ENCODE measurements at places on chromosomes 5 and 9.

DNA sequence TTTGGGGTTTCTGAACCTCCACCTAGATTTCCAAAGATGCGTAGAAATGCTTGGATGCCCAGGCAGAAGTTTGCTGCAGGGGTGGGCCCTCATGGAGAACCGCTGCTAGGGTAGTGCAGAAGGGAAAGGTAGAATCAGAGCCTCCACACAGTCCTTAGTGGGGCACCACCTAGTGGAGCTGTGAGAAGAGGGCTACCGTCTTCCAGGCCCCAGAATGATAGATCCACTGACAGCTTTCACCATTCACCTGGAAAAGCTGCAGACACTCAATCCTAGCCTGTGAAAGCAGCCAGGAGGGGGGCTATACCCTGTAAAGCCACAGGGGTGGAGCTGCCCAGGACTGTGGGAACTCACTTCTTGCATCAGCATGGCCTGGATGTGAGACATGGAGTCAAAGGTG, 13.3 kb upstream of the HSDL2 start:
- no peak for DNase-seq

GRCh38 chr5:93620487-93621326, 37.7 kb downstream of the NR2F1 start:
- DNase-seq: peak; percentile 84

- DNase-seq: no peak
These were observed 187.1 kb upstream of the GRIN3A start for GRCh38 chr9:101925498-101925897.

GRCh38 chr9:4098031-4098430, 201.8 kb downstream of the GLIS3 start:
- DNase-seq: no peak

DNA sequence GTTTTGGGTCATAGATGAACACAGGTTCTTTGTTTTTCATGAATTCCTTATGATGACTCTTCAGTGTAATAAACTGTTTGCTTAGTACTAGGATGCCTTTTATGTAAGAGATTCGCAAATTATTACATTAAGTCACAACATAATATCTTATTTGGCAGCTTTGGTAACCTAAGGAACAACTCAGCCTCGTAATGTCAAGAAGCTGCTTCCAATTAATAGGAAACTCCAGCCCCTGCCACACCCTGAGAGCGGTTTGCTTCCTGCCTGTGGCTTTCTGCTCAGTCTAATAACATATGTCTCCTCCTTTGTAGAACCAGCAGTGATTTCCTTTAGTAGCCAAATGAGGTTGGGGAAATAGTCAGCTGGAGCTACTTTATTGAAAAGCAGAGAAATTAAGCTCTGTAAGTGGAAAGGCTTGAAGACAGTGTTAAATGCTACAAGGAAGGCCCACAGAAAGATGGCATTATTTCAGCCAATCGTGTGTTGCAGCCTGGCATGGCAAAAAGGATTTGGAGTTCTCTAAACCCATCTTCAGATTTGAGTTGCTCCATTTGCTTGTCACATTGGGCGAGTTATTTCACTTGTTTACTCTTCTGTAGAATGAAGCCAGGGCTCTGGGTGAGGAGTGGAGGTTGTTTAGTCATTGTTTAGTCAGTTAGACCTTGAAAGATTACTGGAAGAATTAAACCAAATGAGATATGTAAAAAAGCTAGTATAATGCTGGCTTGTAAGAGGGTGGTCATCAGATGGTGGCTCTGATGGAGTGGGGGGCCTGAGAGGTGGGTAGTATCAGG, 54.1 kb downstream of the MTAP start:
- DNase-seq: no peak

GRCh38 chr5:39100851-39101396, 26.7 kb upstream of the RICTOR start:
- no peak for DNase-seq

- no peak for DNase-seq
These were observed 30.9 kb downstream of the LHX6 start for GRCh38 chr9:122197882-122198281.

DNA sequence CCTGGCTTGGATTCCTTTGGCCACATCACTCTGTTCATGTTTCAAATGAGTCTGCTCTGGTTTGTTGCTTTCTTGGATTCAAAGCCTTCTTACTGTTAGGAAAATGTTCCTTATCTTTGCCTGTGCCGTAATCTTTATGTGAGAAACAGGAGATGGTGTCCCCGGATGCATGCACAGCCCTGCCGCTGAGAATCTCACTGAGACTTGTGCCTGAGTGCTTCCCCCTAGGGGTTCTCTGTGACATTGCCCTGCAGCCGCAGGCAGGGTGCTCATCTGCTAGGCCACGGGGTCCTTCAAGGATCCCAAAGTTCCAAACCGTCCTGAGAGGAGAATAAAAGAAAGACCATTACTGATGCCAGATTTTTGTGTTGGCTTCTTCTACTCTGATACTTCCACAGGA, 81.4 kb upstream of the ANKRD55 start:
- DNase-seq: no peak

GRCh38 chr9:96086936-96087571, 211.6 kb downstream of the ERCC6L2 start:
- no peak for DNase-seq

- DNase-seq: no peak
These were observed 112.5 kb downstream of the WDR41 start for GRCh38 chr5:77379558-77380061.

DNA sequence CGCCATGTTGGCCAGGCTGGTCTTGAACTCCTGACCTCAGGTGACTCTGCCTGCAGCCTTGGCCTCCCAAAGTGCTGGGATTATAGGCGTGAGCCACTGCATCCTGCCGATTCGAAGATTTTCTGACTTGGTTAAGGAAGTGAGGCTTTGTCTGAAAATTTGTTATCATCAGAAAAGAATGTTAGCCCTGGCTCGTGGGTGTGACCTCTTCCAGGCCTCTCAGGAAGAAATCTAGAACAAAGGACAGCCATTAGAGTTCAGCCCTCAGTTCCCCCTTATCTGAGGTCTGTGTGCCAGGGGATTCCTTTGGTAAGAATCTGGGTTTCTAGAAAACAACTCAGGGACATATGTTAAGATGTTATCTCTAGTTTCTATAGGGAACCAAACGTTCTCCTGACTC, 6.2 kb downstream of the OR2S2 start:
- no peak for DNase-seq

DNA sequence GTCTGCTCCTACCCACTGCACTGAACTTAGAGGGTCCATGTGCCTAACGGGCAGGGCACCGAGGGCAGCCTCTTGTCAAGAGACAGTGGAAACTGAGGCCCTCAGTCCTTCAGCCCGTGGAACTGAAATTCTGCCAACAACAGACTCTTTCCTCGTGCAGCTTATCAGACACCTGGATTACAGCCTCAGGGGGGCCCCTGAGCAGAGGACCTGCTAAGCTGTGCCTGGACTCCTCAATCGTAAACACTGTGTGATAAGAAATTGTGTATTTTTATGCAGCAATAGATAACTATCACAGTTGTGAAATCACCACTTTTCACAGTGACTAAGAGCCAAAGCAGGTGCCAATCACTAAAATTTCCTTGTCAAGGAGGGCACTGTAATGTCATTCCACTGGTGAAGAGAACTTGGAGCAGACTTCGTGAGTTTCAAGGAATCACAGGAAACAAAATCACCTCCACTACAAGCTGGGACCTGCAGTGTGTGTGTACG, 33.4 kb upstream of the CTSV start:
- no peak for DNase-seq

GRCh38 chr5:133234911-133235310, 183.1 kb downstream of the HSPA4 start:
- DNase-seq: no peak

GRCh38 chr9:33628865-33629410, 104.9 kb downstream of the ANKRD18B start:
- DNase-seq: no peak

GRCh38 chr5:84274585-84275468, 109.9 kb downstream of the EDIL3 start:
- peak; percentile 55 for DNase-seq

GRCh38 chr5:97528941-97529340, 345.9 kb upstream of the RIOK2 start:
- no peak for DNase-seq

DNA sequence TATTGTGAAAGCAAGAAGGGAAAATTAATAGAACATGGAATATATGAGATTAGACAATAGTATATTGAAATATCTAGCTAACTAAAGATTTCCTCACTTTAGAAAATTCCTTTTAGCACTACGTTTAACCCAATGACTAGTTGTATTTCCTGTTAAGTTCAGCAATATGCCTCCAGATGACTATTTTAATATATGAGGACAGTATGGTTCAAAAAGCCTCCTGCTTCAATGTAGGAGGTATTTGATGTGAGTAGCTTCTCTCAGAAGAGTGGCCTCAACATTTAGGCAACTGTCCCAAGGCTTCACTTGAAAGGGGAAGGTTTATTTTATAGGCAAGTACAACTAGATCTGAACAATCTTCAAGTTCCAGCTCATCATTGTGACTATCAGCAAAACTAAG, 2.0 kb upstream of the MEF2C start:
- DNase-seq: no peak

DNA sequence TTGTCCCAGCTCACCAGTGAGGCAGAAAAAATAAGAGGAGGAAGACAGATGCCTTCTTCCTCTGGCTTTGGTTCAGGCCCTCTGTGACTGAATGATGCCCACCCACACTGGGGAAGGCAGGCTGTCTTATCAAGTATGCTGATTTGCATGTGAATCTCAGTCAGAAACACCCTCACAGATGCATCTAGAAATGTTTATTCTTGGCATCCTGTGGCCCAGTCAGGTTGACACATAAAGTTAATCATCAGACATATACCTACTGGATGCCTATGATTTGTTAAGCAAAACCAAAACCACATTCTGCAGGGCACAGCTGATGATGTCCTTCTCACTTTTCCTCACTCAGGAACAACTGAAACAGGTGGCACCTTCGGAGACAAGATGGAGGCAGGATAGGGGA, 243.4 kb upstream of the KCNN2 start:
- DNase-seq: no peak

GRCh38 chr5:68012429-68012828, 203.1 kb upstream of the PIK3R1 start:
- no peak for DNase-seq

DNA sequence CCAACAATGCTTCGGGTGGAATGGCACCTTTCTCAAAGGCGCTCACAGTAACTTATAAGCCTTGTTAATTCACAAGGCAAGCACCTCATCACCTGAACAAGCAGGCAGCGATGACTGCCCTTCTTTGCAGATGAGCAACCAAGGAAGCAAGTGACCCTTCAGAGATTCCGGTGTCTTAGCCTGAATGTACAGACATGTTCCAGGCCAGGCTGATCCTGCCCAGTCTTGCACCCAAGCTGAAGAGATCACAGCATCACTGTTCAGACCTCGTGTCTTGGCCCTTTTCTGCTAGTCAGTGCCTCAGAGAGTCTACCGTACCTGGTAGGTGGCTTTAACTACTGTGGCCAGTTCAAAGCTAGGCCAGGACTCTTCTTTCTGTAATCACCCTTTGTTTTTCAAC, 94.7 kb upstream of the ERCC6L2 start:
- DNase-seq: no peak

DNA sequence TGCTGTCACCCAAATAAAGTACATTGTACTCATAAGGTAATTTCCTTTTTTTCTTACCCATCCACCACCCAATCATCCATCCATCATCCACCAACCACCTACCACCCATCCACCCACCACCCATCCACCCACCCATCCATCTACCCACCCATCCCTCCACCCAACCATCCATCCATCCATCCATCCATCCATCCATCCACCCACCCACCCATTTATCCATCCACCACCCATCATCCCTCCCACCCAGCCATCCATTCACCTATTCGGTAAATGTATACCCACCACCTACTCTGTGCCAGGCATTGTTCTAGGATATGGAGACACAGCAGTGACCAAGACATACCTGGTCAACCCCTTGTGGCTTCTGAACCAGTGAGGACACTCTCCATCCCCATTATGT, 25.1 kb downstream of the MGAT1 start:
- no peak for DNase-seq

GRCh38 chr9:105070176-105070575, 142.2 kb upstream of the ABCA1 start:
- no peak for DNase-seq

DNA sequence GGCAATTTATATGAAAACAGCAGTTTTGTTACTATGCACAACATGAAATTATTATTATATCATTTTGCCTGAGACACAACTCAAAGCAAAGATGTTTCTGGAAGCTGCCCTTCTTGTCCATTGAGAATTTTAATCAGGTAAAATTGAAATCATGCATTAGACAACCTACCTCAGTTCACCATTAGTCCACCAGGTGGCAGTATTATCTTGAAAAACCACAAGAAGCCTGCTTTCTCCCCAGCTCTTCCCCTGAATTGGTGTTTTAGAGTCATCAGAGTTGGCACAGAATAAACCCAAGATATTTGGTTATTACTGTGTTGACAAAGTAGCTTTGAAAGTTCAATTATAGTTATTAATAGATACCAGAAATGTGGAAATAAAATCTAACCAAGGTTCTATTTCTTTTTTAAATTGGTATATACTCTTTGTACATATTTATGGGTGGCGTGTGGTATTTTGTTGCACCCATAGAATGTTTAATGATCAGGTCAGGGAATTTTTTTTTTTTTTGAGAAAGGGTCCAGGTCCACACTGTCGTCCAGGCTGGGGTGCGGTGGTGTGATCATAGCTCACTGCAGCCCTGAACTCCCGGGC, 25.7 kb downstream of the UTP15 start:
- DNase-seq: peak; percentile 60

GRCh38 chr9:83920927-83921707, at the start of gene KIF27:
Gene KIF27 (minus strand): TSS chr9:83921432. CDS start chr9:83915591, 5,841 bp downstream.
- peak; percentile 97 for DNase-seq

DNA sequence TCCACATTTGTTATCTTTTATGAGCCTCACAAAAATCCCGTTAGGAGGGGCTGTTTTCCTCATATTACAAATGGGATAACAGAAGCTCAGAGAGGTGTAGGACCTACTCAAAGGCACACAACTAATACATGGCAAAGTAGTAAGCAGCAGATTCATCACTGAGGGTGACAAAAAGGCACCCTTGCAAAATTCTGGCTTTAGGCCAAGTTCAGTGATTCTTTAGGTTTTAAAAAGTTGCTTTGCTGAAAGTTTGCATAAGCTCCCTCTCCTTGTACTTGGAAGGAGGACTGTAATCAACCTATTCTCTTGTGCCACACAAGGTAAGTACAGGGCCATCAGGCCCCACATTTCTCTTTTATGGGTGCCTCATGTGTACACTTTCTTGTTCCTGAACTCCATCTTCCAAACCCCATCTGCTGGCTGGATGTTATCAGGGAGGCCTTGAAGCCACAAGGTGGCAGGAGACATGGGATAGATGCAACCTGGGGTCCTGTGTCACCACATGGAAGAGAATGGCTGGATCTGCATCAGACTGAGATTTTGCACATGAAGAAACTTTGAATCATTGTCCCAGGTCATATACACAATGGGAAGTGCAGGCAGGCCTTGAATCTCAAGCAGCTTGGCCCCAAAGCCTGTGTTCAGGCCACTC, 311.6 kb downstream of the MSX2 start:
- no peak for DNase-seq

DNA sequence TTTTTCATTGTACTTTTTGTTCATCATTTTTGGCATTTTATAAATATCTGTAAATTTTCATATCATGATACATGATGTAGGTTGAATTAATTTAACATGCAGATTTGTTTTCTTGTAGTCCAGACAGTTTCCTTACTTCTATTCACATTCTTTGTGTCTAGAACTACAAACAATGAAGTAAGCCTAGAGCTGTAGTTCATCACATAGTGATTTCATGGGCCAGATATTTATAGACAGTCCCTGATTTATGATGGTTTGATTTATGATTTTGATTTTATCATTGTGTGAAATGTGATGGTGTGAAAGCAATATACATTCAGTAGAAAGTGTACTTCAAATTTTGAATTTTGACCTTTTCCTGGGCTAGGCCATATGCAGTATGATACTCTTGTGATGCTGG, 139.0 kb downstream of the ARHGEF28 start:
- DNase-seq: no peak

All from midbrain (tissue), 1 donor.